ENCODE measurements at places on chromosomes 11 and 22.

- no peak for DNase-seq
These were observed 745 bp upstream of the ZBTB44 start for GRCh38 chr11:130315354-130315970.

GRCh38 chr11:47328449-47329390 is 23.8 kb downstream of the MYBPC3 start:
- DNase-seq, result no peak

DNA sequence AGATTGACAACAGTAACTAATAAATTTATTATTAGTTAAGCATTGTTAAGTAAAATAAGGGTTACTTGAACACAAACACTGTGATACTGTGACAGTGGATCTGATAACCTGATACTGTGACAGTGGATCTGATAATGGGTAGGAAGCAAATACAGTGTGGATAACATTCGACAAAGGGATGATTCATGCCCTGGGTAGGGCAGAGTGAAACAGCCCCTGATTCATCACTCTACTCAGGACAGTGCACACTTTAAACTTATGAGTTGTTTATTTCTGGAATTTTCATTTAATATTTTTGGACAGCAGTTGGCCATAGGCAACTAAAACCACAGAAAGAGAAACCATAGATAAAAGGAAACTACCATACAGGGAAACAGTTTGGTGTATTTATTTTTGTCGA is 60.8 kb upstream of the CTSC start:
- DNase-seq, result no peak

- no peak for DNase-seq
These were observed 1041.8 kb downstream of the TBC1D22A start for GRCh38 chr22:47804281-47804680.

DNA sequence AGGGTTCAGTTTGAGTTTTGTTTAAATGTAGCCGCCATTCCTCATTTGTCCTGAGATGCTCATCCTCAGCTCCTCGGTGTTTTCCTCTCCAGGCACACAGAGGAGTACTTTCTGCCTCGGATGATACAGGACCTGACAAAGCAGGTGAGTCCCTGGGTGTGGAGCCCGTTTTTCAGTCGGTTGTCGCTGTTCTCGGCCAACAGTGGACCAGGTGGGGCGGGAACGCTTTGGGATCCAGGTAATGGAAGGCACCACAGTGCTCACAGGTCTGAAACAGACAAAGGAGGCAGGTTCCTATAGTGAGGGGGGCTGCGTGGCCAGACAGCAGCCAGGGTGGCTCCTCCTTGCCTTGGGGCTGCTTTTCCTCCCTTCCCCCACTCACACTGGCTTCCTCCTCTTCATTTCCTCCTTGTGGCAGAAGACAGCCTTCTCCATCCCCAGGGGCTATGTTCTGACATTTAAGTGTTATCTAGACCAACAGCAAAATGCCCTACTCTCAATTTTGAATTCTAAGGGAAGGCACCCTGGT is 19.4 kb downstream of the NADSYN1 start:
- no peak for DNase-seq

DNA sequence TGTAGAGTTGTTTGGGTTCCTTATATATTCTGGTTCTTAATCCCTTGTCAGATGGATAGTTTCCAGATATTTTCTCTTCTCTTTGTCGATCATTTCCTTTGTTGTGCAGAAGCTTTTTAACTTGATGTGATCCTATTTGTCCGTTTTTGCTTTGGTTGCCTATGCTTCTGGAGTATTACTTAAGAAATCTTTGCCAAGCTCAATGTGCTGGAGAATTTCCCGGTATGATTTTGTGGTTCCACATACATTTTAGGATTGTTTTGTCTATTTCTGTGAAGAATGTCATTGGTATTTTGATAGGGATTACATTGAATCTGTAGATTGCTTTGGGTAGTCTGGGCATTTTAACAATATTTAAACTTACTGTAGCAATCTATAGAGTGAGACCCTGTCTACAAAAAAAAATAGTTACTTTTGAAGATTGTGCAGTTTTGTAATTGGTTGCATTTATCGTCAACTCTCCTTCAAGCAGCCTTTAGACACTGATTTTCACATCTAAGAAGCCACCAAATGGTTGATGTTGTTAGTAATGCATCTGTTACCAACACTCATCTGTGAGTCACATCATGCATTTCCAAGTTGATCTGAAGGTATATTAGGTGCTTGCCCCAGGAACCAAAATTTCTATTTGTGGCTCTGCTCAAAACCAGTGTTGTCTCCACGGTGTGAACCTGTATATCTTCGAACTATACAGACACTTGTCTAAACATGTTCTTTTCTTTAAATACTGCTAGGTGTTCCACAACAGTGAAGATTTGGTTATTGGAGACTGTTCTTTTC is 21.4 kb downstream of the XRCC6 start:
- no peak for DNase-seq

DNA sequence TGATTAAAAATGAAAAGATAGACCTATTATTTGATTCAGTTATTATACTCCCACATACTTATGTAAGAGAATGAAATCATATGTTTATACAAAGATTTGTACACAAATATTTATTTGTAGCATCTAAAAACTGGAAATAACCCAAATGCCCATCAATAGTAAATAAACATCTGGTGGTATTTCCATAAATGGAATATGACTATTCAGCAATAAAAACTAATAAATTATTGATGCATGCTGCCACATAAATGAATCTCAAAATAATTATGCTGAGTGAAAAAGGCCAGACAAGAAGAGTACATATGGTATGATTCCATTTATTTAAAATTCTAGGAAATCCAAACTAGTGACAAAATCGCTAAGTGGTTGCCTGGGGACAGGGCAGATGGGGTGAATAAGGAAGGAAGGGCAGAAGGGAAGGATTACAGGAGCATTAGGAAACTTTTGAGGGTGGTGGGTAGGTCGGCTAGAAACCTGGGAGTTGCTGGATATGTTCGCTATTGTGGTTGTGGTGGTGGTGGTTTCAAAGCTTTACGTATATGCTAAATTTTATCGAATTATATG is 41.5 kb downstream of the JAM3 start:
- no peak for DNase-seq

- no peak for DNase-seq
These were observed 93.2 kb downstream of the LDLRAD3 start for GRCh38 chr11:36037031-36037430.

GRCh38 chr11:131468565-131468964 is 98.2 kb downstream of the NTM start:
- no peak for DNase-seq

- no peak for DNase-seq
These were observed 61.7 kb downstream of the LARGE2 start for GRCh38 chr11:45984192-45984591.

GRCh38 chr11:129277198-129277843 is 85.2 kb upstream of the ARHGAP32 start:
- no peak for DNase-seq

GRCh38 chr22:31332010-31332409 is 14.1 kb downstream of the PATZ1 start:
- no peak for DNase-seq

DNA sequence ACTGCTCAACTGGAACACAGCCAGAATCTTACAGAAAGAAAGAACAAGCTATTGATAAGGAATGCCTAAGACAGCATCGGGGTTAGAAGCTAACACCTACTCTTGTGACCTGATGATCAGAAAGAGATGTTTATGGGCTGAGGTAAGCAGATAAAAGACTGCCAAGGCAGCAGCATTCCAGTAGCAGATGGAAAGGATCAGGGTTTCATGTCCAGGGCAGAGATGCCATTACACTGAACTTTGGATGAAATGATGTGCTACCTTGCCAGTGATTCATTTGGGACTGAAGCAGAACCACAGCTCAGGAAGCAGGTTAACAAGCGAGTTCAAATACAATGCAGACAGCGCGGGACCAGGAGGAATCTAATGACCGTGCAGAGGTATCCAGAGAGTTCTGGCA is 27.1 kb upstream of the APOA1 start:
- DNase-seq, result no peak

DNA sequence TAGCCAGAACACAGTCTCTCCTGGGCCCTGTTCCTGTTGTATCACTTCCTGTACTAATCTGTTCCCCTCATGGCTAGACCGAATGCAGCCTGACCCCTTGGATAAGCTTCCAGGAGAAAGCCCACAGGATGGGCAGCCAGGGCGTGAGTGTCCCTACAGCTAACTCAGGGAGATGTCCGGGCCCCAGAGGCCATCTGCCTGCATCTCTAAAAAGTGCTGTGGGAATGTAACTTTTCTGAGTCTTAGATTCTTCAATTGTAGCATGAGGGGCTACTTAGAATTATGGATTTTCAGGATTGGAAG is 7.7 kb upstream of the MALAT1 start:
- no peak for DNase-seq

- DNase-seq, result no peak
These were observed 73.8 kb upstream of the PARVA start for GRCh38 chr11:12303421-12304149.

DNA sequence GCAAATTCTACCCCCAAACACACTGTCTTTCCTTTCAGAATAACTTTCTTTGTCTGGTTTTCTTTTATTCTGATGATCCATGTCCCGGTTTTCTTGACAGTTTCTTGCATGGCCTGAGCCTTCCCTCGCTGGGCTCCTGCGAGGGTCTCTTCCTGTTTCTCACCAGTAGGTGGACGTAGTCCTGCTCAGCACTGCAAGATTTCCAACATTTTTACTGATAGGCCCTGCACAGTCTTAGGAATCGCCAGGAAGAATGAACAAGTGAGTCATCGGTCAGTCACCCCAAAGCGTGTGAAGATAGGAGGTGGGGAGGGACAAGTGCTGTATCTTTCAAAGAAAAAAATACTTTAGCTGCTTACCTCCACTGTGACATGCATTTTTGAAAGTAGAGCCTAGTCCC is 16.9 kb upstream of the KIRREL3 start:
- no peak for DNase-seq

- no peak for DNase-seq
These were observed 109.6 kb upstream of the POU2AF2 start for GRCh38 chr11:111135778-111136570.

DNA sequence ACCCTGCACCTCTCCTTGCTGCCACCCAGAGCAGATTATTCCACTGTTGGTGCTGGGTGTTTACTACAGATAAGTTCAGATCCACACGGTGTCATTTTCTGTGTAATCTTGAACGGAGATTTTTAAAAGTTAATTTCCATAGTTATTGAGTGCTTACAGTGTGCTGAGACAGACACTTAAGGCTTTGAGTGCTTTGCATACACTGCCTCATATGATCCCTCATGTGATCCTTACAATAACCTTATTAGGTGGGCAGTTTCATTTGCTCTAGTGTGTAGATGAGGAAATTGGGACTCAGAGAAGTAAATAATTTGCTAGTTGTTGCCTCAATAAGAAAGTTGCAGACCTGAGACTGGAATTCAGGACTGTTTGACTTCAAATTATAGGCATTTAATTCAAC is 32.3 kb upstream of the ME3 start:
- no peak for DNase-seq

DNA sequence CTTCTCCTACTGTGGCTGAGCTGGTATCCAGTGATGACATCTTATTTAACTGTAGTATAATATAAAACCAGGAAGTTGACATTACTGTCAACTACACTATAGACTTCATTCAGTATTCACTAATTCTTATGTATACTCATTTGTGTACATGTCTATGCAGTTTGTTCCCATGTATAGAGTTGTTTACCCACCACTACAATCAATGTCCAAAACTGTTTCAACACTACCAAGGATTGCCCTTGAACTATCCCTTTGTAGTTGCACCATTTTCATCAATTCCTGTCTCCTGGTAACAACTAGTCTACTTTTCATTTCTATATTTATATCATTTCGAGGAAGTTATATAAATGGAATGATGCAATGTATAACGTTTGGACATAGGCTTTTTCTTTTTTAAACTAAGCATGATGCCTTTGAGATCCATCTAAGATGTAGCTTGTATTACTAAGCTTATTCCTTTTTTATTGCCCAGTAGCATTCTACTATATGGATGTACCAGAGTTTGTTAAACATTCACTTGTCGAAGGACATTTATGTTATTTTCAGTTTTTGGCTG is 39.2 kb downstream of the TMEM135 start:
- no peak for DNase-seq

- no peak for DNase-seq
These were observed 30.9 kb downstream of the OR4D9 start for GRCh38 chr11:59542142-59542810.

DNA sequence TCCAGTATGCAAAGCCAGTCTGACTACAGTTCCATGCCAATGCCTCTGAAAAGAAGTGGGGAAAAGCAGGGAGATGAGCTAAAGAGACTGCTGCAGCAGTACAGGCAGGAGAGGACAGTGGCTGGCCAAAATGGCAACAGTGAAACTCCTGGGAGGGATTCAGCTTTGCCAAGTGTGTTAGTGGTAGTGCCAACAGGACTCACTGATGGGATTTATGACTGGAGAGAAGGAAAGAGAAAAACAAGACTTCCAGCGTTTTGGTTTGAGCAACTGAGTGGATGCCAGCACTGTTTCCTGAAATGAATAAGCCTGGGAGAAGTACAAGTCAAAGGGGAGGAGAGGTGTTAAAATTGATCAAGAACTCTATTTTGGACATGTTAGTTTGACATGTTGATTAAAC is 80.9 kb downstream of the PLEKHA7 start:
- no peak for DNase-seq

All from stimulated activated CD8-positive, alpha-beta memory T cell treated with anti-CD3 and anti-CD28 coated beads, Interleukin-4, amount 100 ng/mL, for 4 hours (primary cell).